NCI-H187 (cell line): ENCODE measurements at places on chromosomes 5 and 9.

GRCh38 chr5:4804691-4805360 lies 335.3 kb upstream of the ADAMTS16 start:
- DNase-seq, result no peak

DNA sequence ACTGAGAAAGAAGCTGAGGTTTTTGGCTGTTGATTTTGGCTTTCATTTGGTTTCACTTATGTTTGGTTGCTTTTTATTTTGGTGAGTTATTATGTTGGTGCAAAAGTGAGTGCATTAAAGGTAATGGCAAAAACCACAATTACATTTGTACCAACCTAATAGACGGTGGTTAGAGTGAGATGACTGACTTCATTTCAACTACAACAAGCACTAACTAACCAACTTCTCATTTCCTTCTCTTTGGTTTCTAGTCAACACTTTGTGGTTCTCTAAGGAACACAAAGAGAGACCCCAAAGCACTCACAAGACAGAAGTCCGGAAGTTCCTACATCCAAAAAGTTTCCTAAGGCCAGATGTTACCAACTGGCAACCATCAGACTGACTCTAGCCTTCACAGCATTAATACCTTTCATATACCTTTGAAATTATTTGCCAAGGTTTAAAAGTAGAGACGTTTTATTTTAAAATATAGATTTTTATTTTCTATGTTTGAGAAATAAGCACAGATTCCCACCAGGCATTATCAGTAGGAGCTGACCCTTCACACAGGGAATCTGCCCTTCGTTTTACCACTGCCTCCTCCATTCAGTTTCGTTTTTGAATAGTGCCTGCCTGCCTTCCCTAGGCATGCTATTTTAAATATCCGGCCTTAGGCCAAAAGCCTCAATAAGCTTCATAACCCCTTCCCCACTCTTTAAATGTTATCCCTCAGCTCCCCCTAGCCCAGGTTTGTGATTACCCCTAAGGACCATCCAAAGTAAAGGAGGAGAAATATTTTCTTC lies 301.1 kb upstream of the PTGER4 start:
- no peak for DNase-seq

DNA sequence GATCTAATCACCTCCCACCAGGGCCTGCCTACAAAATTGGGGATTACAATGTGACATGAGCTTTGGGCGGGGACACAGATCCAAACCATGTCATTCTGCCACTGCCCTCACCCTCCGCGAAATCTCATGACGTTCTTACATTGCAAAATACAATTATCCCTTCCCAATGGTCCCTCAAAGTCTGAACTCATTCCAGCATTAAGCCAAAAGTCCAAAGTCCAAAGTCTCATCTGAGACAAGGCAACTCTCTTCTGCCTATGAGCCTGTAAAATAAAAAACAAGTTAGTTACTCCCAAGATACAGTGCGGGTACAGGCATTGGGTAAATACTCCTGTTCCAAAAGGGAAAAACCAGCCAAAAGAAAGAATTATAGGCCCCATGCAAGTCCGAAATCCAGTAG lies 14.6 kb upstream of the PCDHAC2 start:
- DNase-seq, result no peak

- DNase-seq, result no peak
Measured at GRCh38 chr5:171795381-171795780, 9.8 kb downstream of the SMIM23 start.

DNA sequence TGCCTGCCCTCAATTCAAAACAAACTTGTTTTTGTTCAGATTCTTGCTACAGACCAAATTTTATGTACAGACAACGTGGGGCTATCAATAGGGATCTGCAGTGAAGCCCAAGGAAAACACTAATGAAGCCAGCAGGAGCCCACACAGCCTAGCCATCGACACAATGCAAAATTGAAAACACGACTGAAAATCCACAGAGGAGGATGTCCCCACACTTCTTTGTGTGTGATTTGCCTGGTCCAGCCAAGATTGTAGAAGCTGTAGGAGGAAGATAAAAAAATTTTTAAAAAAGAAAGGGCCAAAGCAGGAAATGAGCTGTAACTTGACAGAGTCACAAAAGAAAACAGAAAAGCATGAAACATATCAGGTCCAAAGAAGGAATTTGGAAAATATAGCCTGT lies 34.8 kb downstream of the HTR4 start:
- no peak for DNase-seq

DNA sequence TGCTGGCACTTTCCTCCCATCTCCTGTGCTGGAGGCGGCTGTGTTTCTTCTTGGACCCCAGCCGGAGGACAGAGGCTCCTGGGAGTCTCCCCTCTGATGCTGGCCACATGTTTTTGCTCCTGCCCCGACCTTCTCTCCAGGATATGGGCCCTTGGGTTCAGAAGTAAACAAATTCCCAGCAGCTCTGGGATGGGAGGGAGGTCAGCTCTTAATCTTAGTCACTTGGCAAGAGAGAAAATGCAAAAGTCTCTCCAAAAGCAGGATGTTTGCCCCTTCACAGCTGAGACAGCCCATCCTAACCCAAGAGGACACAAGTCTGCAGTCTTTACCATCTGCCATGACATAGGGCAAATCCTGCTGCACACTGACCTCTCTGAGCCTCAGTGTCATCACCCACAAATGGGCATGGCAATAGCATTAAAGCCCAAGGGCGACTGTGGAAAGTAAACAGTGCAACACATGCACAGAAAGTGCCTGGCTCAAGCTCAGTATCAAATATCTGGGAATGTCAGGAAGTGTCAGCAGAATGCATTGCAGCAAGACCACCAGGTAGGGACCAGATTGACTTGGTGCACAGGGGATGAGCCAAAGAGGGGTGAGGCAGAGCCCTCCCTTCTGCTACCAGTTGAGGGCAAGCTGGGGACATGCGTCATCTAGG lies 117.0 kb upstream of the CXCL14 start:
- no peak for DNase-seq

DNA sequence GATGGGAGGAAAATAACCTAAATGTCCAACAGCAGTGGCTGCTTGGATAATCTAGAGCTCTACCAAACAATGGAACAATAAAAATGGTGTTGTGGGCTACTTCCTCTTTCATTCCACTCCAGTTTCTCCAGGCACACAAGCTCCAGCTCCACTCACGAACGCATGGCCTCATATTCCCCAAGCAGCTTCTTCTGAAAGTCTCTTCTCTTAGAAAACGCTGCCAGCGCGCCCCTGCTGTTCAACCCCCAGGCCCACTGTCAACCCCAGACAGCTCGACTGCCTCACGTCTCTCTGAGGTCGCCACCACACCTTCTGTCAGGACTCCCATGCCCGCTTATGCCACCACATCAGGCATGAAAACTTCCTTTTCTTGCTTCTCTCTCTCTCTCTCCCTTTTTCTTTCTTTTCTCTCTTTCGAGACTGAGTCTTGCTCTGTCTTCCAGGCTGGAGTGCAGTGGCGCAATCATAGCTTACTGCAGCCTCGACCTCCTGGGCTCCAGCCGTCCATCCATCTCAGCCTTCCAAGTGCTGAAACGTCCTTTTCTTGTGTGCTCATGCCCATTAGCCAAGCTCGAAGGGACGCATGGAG lies 16.2 kb downstream of the OR2V2 start:
- no peak for DNase-seq

DNA sequence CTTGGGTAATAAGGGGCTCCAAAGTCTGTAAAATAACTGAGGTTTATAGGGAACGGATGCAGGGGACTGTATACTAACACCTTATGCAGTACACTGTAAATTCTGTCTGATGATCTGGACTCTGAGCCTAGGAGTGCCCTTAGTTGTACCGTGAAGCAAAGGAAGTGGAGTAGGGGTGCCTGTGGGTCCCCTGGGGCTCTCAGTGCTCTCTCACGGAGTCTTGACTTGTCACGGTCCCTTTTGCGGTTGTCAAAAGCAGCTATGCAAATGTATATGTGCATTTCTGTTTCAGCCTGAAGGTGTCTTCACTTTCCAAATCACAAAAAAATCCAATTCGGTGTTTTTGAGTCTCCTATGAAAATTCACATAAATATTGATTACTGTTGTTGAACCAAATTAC lies 17.8 kb downstream of the DMRT1 start:
- DNase-seq, result peak; percentile 65

GRCh38 chr5:134252671-134253070 lies 26.8 kb upstream of the PPP2CA start:
- DNase-seq, result no peak

- DNase-seq, result no peak
Measured at GRCh38 chr5:19608444-19609002, 379.5 kb downstream of the CDH18 start.

- DNase-seq, result no peak
Measured at GRCh38 chr9:133456409-133456808, 3.4 kb upstream of the CACFD1 start.

GRCh38 chr9:101225271-101225670 lies 159.5 kb downstream of the BAAT start:
- DNase-seq, result no peak

DNA sequence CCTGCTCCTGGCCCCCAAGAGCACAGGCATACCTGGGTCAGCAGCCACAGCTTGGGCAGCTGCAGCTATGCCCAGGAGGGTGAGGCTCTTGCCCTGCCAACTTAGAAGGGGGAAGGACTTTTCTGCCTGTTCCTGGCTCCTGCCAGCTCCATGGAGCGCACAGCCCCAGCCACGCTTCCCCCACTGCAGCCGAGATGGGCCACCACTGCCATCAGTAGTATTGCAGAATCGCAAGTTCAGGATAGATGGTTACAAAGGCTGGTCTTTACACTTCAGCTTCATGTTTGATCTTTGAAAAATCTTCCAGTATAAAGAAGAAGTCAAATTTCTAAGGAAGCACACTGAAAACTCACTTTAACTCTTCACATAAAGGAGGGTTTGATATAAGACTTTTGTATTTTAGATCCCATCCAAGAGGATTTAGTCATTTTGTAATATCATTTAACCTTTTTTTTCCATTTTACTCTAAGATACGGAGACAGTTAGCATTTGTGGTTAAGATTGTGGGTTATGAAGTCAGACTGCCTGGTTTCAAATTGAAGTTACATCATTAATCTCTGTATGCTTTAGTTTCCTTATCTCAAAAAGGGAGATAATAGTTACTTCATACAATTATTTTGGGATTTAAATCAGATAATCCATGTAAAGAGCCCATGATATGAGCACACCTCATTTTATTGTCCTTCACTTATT lies 81.8 kb downstream of the NLN start:
- no peak for DNase-seq

DNA sequence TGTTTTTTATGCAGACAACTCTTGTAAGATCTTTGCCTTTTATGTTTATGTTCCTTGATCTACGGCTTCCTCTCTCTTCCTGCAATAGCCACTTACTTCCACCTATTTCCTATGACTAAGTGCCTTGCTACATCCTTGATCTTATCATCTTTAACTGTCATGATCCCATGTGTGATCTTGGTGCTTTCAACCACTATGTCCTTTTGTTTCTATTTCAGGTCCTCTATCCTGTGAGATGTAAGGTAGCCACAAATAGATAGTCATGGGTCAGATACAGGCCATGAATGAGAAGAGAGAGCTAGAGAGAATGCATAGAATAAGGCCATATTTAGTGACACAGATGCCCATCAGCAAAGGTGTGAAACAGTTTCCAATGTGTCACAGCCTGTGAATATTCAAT lies 243.6 kb upstream of the HAPLN1 start:
- DNase-seq, result no peak

GRCh38 chr9:109974918-109975276 lies 194.9 kb downstream of the PALM2AKAP2 start:
- no peak for DNase-seq

GRCh38 chr5:57887851-57888621 lies 405.4 kb upstream of the ACTBL2 start:
- no peak for DNase-seq

- no peak for DNase-seq
Measured at GRCh38 chr5:129593525-129593924, 133.4 kb downstream of the ADAMTS19 start.

GRCh38 chr5:132008961-132009680 lies 2.3 kb downstream of the ACSL6 start:
- DNase-seq, result peak; percentile 59

DNA sequence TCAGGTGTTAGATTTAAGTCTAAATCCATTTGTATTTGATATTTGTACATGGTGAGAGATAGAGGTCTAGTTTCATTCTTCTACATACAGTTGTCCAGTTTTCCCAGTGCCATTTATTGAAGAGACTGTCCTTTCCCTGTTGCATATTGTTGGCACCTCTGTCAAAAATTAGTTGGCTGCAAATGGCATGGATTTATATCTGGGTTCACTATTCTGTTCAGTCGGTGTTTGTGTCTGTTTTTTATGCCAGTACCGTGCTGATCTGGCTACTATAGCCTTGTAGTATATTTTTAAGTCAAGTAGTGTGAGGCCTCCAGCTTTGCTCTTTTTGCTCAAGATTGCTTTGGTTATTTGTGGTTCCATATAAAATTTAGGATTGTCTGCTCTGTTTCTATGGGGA lies 176.2 kb upstream of the DMRT1 start:
- DNase-seq, result no peak

DNA sequence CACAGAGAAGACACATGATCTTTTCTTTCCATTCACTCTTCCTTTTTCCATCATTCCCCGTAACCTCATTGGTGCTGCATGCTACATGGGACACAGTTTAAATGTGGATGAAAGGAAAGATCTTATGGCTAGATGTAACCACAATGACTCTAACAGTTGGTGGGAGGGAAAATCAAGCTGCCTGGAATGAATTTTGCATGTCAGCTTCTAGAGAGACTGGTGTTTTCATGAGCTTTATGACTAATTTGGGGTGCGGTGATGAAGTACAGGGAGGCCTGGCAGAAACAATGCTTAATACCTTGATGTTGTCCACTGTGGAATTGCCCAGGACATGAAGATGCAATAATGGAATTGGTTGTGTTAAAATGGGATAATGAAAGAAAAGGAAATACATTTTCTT lies 55.9 kb upstream of the MYO10 start:
- no peak for DNase-seq

GRCh38 chr5:57741336-57741735 lies 258.7 kb upstream of the ACTBL2 start:
- DNase-seq, result no peak

DNA sequence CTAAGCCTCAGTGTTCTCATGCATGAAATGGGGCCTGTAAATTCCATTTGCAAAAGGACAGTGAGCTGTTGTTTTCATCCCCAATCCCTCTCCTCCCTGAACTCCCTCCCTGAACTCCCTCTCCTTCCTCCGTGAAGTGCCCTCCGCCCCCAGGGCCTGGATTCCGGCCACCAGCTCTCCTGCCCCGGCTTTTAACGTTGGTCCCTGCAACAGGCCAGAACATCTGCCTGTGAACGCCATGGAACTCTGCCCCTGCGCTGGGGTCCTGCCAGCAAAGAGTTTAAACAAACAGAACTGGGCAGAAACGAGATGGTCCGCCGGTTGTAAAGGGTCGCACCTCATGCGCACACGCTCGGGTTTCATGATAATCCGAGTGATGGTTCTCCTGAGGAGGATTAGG lies 62.4 kb downstream of the SMIM23 start:
- no peak for DNase-seq

GRCh38 chr5:171513591-171513990 lies 94.1 kb downstream of the FGF18 start:
- DNase-seq, result no peak

DNA sequence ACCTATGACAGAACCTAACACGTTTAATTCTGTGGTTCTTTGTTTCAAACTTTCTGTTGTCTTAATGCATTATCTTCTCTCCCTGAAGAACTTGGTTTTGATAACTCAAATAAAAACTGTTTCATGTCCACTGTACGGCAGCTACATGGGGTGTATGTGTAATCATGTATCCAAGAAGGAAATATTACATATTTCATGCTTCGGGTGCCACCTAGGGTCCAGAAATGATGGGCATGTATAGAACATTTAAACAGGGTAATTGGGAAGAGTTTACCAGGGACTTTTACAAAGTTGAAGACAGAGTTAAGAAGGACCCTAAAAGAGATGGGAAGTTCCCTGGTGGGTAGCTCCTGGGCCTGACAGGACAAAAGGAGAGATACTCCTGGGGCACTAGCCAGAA lies 291.3 kb downstream of the FBXL7 start:
- DNase-seq, result no peak
